CD4-positive, alpha-beta T cell treated with Interleukin-21 for 1 hour (primary cell): ENCODE measurements at places on chromosomes 12 and 14.

- no peak for DNase-seq
Observed at GRCh38 chr14:91957876-91958313, 10.4 kb upstream of the FBLN5 start.

DNA sequence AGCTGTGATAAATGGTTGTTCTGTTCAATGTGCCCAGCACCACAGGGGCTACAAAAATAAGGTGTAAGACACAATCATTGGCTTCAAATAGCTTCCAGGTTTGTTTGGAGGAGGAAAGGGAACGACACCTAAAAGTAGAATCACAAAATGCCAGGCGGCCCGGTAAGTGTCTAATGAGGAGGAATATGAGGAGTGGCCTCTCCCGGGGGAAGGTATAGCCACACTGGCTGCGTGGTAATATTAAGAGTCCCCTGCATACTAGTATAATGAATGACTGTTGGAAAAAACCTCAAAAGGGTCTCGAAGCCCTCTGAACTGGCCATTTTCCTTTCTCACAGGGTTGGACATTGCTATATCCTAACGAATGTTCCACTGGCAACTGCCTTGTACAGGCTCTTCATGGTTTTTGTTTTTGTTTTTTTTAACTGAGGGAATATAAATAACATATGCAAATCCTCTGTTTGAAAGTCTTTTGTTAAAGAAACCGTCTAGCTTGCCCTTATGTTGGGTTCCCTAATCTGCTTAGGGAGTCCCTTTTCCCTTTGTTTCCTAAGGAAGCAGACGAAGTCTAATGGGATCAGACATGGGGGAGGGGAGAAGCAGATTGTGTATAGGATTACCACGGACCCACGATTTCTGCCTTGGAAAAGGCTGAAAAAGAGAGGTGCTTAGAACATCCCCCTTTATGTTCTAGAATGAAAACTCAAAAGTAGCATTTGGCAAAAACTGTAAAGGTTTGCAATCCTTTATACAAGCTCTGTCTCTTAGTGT lies 4.2 kb downstream of the CCDC60 start:
- DNase-seq = no peak

- DNase-seq = no peak
Observed at GRCh38 chr14:69332782-69333395, 65.2 kb downstream of the ERH start.

- DNase-seq = no peak
Observed at GRCh38 chr12:29899212-29899931, 115.6 kb upstream of the TMTC1 start.

DNA sequence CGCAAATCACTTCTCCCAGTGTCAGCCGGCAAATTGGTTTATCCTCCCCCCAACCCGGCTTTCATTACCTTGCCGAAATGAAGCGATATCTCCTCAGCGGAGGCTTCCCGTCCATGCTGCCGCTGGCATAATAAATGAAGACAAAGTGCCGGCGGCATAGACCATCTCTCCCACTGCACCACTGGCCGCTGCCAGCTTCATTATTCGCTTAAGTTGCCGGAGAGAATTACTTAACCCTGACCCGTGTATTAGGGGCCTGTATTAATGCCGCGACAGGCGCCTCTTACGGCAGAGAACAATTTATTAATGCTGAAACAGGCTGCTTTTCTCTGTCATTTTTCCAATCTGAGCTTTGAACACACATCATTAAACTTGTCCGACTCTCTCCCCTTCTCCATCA lies 17.5 kb upstream of the GPATCH2L start:
- no peak for DNase-seq

- no peak for DNase-seq
Observed at GRCh38 chr12:92010368-92010767, 135.3 kb downstream of the BTG1 start.

DNA sequence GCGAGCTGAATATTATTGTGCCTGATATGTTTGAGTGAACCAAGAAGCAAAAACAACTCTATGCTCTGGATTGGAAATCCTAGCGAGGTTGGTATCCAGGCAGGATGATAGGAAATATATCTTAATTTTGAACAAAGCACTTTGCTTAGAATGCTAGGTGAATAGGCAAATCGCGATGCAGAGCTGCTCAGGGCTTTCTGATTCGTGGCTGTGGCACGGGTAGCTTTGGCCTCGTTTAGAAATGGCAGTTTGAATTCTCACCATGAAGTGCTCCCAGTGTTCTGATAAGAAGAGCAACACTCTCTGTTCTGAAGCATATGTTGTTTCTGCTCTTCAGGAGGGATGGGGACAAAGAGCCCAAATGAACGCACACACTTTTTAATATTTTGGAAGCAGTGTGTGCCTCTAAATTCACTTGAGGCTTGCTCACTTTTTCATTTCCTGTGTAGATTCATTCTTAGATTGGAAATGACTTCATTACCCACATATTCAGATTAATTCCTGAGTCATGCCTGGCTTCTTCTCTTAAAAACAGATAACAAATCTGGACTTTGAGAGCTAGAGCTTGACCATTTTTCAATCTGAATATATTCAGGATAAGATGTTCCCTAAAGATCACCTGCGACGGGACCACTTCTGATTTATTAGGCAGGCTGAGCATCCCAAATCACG lies 200.9 kb downstream of the RPAP3 start:
- DNase-seq = no peak

DNA sequence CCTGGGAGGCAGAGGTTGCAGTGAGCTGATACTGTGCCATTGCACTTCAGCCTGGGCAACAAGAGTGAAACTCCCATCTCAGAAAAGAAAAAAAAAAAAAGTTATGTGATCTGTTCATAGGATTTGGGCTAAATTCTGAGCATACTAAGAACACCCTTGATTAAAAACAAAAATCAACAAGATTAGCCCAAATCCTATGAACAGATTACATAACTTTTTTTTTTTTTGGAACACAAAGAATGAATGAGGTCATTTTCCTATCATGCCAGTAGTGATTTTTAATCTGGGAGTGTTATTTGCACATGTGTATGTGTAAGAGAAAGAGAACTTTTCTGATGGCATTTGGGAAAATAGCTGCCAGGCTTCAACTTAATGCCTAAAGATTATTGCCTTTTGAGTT lies 208.7 kb downstream of the ERC1 start:
- no peak for DNase-seq

- DNase-seq = no peak
Observed at GRCh38 chr14:75827331-75827730, 154.5 kb downstream of the TGFB3 start.

DNA sequence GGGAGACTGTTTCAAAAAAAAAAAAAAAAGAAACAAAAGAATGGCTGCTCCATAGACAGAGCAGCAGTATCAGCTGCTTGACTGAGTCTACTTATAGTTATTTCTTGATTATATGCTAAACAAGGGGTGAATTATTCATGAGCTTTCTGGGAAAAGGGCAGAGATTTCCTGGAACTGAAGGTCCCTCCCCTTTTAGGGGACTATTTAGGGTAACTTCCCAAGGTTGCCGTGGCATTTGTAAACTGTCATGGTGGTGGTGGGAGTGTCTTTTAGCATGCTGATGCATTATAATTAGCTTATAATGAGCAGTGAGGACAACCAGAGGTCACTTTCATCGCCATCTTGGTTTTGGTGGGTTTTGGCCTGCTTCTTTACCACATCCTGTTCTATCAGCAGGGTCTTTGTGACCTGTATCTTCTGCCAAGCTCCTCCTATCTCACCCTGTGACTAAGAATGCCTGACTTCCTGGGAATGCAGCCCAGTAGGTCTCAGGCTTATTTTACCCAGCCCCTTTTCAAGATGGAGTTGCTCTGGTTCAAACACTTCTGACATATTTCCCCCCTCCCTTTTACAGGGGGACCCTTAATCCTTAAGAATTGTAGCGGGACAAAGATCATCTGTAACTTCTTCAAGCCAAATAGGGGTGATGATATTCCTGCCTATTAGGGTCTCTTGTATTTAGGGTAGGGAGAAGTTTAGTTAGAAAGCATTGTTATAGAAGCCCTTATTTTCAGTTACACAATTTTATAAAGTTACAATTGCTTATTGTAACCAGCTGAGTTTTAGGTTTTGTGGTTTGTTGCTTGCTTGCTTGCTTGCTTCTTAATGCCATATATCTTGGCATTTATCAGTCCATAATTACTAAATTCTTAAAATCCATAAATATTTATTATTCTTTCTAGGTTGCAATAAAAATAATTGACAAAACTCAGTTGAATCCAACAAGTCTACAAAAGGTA lies 42.5 kb downstream of the MARK3 start:
- DNase-seq = peak; percentile 69

GRCh38 chr12:106118-106591 lies 39.6 kb downstream of the IQSEC3 start:
- DNase-seq = no peak

- DNase-seq = no peak
Observed at GRCh38 chr14:81309511-81309910, 88.8 kb upstream of the GTF2A1 start.

GRCh38 chr12:123040106-123040505 lies 59.6 kb downstream of the ARL6IP4 start:
- DNase-seq = no peak

DNA sequence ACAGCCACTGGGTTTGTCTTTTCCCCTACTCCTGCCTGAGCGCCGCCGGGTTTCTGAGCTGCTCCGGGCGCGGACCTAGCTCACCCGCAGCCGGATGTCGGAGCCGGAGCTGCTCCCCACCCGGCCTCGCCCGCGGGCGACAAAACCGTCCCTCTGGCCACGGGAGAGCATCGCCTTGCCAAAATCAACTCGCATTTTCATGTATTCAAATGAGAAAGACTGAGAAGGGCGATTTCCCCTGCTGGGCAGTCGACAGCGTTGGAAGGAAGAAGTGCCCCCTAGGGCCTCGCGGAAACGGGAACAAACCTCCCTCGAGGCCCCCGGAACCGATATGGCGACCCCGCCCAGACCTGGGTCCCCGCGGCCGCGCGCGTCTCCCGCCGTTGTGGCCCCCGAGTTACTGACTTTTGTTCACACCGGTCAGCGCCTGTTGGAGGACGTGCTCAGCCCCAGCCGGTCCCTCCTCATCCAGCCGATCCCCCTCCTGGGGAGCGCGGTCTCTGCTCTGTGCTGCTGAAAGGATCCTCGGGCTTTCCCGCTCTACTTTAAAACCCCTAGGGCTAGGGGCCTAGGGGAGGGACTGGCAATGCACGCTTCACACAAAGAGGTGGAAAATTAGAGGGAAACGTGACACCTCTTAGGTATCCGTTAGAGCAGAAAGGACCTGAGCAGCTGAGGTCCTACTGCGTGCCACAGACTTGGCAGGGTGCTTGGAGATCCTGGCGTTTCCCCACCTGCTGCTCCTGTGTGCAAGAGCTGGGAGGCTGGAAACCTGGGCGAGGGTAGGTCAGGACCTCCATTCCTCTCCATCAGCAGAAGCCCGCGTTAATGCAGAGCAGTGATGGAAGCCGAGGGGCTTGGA lies 4.3 kb downstream of the TTC6 start:
- DNase-seq = no peak

- DNase-seq = no peak
Observed at GRCh38 chr12:84507956-84508850, 404.4 kb downstream of the SLC6A15 start.

GRCh38 chr12:90679674-90680073 lies 275.3 kb downstream of the CCER1 start:
- no peak for DNase-seq

- no peak for DNase-seq
Observed at GRCh38 chr12:79451365-79451764, 239.4 kb downstream of the PAWR start.

DNA sequence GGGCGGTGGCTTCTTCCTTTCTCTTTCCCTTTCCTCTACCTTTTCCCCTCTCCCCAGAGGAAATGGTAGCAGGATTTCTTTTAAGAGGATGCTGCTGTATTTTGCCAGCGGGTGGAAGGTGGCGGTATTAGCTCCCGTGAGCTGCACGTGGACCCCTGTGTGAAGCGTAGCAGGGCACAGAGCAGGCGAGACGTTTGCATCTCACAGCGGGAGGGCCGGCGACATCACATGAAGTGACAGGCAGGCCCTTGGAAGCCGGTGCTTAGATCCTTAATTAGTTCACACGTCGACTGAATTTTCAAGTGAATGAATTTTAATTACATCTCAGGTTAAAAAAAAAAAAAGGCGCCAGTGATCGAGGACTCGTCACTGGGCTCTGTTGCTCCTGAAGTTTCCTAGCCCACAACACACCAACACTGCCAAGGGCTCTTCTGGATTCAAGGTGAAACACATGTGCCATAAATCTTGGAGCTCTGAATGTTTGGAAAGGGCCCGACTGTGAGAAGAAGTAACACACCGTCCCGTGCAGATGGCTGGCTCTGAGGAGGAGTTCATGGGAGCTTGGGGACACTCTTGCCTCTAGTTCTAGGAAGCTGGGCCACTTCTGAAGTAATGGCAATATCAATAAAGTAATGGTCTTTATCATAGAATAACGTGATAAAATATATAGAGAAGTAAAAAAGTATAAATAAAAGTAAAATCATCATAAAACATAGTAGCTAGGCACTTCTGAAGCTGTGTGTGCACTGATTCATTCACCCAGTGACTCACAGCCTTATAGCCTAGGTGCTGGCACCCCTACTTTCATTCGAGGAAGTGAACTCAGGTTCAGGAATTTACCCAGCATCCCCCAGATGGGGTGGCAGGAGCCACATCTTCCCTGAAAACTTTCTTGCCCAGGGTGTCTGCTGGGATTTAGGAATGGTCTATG lies 75.3 kb downstream of the AACS start:
- no peak for DNase-seq

DNA sequence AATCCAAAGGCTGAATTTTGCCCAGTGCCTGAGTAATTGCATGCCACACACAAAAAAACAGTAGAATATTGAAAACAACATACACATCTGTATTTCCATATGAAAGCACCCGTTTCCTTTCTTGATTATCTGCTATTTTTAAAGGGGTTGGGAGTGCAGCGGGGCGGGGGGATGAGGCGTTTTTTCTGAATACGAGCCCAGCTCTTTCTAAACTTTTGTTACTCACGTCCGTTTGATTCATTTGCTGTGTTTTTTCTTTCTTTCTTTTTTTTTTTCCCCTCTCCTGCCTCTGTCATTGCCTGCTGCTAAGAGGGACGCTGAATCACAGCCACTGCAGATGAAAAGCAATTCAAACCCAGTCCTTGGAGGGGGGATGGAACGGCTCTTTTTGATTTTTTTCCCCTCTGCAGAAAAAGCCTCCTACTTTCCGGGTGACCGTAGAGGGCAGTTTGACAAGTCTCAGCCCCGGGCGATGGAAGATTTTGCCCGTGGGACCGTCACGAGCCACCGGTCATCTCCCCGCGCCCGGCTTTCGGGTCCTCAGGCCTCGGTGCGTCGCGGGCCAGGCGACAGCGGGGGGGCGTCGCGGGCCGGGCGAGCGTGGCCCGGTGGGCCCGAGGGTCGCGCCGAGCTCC lies 572 bp upstream of the RASSF8 start:
- no peak for DNase-seq

- no peak for DNase-seq
Observed at GRCh38 chr12:132582058-132582420, 28.3 kb downstream of the LRCOL1 start.

- no peak for DNase-seq
Observed at GRCh38 chr14:25464772-25465171, 414.8 kb upstream of the STXBP6 start.

DNA sequence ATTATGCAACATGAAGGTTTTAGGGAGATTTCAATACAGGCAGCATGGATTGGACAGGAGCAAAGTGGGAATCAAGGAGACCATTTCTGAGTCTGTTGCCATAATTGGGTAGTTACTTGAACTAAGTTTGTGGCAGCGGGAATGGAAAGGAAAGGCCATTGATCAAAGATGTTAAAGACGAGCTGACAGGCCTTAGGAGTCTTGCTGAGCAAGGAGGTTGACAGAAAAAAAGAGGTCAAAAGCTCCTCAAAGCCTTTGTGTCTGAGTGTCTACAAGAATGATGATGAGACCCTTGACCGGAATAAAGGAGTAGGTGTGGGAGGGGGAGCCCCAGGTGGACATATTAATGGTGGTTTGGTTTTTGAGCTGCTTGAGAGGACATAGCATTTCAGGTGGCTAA lies 9.4 kb downstream of the PLEKHA5 start:
- no peak for DNase-seq
